ENCODE measurements at places on chromosomes 5 and 9.

- no peak for DNase-seq
These were observed 586.5 kb downstream of the IRX1 start for GRCh38 chr5:4182144-4182543.

- no peak for DNase-seq
These were observed 30.5 kb downstream of the COL27A1 start for GRCh38 chr9:114185570-114186490.

GRCh38 chr9:126463426-126463825, 136.8 kb downstream of the MVB12B start:
- no peak for DNase-seq

- DNase-seq: no peak
These were observed 327.1 kb upstream of the NUDT12 start for GRCh38 chr5:103889500-103890209.

GRCh38 chr9:22307013-22307711, 139.5 kb upstream of the DMRTA1 start:
- DNase-seq: no peak

DNA sequence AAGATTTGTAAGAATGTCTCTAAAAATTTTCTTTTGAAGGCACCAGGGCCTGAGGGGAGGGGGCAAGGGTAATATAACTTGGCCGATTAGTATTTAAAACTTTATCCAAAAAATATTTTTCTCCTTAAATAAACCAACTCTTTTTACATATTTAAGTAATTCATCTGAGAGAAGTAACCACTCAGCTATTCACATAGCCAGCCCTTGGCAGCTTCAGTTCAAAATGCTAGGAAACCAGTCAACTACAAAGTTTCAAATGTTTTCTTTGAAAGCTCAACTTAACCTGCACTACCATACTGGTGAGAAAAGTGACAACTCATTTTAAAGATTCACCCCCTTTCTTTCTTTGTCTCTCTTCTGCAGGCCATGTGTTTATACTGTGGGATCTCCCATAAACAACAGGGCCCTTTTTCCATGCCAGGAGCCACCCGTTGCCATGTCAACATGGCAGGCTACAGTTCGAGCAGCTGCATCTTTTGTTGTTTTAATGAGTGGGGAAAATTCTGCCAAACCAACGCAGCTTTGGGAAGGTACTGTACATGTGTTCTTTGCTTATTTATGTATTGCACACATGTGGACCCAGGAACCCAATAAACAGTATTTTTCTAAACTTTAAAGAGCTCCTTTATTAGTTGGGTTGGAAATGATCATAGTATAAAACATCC, 46.3 kb downstream of the AOPEP start:
- no peak for DNase-seq

- DNase-seq: no peak
These were observed 44.9 kb downstream of the HMCN2 start for GRCh38 chr9:130310456-130310855.

DNA sequence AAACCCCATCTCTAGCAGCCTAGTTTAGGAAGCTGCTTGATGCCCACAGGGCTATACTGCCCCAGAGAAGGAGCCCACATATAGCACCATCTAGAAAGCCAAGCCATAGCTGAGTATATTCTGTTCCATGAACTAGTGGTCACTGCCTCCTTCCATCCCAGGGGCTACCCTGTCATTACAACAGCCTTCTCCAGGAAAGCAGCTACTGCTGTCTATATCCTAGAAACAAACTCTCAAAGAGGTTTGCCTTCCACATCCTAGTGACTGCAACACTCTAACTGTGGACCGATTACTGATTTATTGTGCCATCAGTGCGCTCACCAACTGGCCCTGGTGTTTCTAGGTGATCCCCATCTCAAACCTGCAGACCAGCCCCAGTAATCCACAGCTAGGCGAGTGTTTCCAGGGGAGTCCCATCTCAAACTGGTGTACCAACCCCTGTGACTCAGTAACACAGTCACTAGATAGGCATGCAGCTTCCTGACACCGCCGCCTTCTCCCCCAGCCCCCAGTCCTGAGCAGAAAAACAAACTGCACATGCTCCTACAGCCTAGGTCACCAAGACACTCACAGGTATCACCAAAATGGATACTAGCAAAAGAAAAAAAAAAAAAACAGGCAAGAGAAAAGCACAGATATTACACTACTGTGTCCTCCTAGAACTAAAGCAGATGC, 14.8 kb downstream of the SPTLC1 start:
- DNase-seq: no peak

GRCh38 chr5:150989695-150990094, 30.7 kb upstream of the GPX3 start:
- no peak for DNase-seq

- DNase-seq: no peak
These were observed 52.0 kb upstream of the KLF4 start for GRCh38 chr9:107541523-107541922.

All from activated CD8-positive, alpha-beta memory T cell treated with anti-CD3 and anti-CD28 coated beads for 48 hours (primary cell).